Thyroid gland (tissue), 4 donors: ENCODE measurements at places on chromosomes 12 and 14.

DNA sequence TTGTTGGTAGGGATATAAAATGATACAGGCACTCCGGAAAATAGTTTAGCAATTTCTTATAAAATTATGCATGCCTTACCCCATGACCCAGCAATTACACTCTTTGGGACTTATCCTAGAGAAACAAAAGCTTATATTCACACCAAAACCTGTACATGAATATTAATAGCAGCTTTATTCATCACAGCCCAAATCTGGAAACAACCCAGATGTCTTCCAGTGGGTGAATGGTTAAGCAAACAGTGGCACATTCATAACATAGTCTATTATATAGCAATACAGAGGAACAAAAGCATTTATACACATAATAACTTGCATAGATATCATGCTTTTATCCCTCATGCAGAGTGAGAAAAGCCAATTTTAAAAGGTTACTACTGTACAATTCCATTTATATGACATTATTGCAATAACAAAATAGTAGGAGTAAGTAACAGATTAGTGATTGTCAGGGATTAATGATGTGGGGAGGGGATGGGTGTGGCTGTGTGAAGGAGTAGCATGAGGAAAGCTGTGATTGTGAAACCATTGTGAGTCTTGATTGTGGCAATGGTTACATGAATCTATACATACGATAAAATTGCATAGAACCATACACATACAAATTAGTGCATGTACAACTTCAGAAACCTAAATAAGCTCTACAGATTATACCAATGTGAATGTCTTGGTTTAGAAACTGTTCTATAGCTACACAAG is 363.1 kb upstream of the OR4E1 start:
- DNase-seq: no peak

DNA sequence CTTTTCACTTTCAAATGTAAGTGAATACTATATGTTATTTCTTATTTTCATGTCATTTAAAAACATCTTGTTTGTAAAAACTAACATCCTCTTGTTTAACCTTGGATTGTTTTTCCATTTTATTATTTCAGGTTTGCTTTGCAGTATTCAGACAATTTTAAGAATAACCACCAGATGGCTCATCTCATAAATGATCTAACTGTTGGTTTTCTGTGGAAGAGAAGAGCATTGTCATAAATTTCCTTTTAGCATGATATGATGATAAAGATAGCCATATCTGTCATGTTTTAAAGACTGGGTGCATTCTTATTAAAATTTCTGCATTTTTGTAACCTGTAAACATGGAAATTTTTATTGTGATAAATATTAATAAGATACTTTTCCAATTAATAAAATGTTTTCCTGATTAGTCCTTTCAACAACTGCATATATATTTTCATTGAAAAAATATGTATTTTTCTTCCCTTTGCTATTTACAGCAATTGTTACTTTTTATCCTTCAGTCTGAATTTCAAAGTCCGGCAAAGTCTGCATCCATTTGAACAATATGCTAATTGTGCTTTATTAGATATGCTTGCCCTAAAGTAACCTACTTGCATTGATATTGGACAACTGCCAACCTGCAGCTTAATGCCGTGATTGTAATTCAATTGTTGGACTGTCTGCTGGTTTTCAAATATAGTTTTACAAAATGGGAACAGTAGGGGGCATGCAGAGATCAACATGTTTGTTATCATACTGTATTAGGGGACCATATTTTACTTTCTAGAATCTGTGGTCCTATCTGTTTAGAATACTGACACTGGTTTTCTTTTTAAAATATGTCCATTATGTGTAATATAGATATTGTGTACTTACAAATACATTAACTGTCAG is 163.4 kb downstream of the GARIN6 start:
- DNase-seq: no peak

DNA sequence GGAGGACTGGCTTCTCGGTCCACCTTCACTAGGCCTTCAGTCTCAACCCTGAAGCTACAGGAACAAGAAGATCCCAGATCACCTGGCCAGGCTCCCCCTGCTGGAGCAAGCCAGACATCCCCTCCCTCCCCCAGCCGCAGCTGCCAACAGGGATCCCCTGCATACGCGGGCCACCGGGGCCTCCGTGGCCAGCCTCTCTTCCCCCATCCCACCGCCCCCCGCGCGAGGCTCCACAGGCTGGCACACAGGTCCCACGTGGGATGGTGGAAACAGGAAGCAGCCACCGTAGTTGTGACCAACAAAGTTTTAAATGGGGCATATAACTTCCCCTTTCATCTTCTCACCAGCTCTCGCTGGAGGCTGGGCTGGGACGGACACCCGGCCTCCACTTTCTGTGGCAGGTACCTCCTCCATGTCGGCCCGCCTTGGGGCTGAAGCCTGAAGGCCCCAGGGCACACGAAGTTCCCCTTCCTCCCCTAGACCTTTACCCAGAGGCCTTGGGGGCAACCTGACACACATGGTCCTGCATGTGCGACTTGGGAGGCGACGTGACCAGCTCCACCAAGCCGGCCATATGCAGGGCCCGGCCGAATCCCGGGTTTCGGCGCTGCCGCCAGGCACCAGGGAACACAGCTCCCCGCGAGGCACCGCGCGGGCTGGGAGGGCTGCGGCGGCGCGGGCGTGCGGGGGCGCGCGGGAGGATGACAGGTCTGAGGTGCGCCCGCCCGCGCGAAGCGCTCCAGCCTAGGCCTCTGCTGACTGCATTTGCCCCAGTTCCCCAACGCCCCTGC is 44.4 kb upstream of the PNMA1 start:
- DNase-seq: peak; percentile 83

DNA sequence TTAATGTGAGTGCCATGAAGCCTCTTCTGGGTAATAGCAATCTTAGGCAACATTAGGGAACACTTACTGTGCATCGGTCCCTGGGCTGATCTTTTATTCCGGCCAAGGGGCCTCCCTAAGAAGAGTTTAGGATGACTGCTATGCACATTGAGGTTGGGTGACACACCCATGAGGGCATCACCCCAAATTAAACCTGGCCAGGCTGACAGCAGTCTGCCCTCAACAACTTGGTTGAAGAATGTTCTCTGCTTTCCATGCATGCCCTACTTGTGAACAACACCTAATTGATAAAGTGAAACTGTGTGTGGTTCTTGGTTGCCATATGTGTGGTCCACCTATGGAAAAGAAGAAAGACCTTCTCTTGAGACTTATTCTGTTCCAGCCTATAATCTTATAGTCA is 1098.0 kb downstream of the BCL11B start:
- DNase-seq: no peak

GRCh38 chr14:57317248-57317833 is 48.6 kb downstream of the AP5M1 start:
- DNase-seq: peak; percentile 68

DNA sequence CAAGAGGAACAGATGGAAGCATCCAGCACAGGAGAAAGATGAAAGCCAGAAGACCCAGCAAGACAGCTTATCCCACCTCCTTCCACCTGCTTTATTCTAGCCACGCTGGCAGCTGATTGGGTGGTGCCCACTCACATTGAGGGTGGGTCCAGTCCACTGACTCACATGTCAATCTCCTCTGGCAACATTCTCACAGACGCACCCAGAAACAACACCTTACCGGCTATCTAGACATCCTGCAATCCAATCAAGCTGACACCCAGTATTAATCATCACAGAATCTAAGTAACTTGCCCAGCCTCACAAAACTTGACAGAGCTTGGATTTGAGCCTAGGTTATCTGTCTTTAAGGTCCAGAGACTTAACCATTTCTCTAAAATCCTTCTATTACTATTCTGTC is 208.9 kb downstream of the PAH start:
- DNase-seq: no peak

- peak; percentile 67 for DNase-seq
Measured at GRCh38 chr12:51341251-51342007, 5.0 kb downstream of the CELA1 start.

DNA sequence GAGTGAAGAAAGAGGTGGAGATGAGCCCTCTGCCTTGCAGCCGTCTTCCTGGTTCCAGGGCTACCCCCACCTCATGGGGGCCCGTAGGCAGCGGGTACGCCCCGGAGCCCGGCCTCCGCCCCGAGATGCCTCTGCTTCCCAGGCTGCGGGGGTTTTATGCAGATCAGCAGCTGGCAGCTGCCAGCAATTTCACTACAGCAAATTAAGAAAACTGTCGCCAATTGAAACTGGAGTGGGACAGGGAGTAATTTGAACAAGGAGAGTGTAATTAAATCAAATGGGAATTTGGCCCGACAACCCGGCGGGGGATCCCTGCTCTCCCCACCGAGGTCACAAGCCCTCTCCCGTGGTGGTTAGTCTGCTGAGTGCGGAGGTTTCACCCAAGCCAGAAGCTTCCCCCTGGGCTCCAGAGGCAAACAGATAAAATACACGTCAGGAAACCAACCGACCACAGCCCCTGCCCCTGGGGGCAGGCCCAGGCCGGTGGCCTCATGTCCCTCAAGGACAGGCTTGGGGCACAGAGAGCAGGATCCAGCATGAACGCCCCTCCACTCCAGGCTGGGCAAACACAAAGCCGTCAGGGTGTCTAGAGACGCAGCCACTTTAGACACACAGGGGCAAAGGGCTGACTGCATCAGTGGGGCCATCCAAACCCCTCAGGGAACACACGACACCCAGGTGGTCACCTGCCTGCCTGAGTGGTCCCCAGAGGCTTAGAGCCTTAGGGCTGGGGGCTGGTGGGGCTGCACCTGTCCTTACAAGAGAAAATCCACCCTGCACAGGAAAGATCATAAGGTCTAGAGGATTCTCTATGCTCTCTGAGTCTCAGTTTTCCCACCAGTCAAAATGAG is 53.8 kb downstream of the TESC start:
- no peak for DNase-seq

- DNase-seq: peak; percentile 36
Measured at GRCh38 chr12:14885718-14886221, at the start of gene MGP. Gene MGP, minus strand, starts transcription at chr12:14885854. Its CDS starts 63 bp downstream, at chr12:14885791.

DNA sequence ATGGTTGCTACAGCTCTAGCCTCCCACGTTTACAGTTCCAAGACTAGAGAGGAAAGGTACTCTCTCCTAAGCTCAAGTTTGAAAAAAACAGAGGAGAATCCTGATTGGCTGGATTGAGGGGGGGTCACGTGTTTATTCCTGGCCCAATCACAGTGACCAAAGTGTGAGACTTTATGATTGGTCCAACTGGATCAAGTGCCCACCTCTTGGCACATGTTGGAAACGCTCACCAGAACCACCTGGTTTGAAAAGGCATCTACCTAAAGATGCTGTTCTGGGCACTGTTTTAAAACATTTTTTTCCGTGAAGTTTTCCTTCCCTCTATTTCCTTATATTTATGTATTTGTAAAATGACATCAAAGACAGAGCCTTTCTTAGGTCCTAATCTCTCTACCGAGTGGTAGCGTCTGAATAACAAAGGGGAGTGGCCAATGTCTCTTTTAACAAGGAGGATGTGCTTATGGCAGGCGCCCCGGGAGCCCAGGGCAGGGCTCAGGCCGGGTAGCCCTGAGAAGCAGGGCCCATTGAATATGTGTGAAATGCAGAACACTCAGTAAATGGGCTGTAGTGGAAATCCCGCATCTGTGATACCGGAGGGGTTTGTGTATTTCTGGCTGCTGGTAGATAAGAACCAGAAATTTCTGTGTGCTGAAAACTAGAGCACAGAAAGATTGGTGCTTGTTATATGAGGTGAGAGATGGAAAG is 146.2 kb downstream of the ATP23 start:
- no peak for DNase-seq

DNA sequence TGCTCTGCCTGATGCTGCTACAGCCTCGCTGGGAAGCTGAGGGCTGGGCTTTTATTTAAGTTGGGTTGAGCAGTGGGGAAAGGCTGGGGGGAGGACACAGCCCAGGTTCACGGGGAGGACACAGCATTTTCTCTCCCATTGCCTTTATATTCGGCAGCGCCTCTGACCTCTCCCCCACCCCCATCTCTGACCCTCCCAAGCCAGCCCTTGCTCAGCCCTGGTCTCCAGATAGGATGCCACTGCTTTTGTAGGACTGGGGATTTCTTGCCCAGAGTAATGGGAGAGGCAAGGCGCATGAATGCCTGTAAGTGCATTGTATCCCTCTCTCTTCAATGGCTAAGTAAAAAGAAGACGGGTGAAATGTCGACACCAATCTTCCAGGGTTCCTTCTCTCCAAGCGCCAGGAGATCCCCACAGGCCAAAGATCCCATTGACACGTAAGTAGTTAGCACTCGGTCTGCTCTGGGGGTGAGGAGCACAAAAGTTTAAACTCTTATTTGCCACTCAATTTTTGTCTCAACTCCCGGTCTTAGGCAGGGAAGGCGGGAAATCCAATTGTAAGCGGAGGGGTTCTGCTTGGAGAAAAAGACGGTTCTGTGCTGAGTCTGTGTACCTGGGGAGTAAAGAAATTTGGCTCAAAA is 4.6 kb downstream of the HOXC4 start:
- no peak for DNase-seq

GRCh38 chr12:8991371-8992345 is 2.3 kb downstream of the KLRG1 start:
- no peak for DNase-seq

DNA sequence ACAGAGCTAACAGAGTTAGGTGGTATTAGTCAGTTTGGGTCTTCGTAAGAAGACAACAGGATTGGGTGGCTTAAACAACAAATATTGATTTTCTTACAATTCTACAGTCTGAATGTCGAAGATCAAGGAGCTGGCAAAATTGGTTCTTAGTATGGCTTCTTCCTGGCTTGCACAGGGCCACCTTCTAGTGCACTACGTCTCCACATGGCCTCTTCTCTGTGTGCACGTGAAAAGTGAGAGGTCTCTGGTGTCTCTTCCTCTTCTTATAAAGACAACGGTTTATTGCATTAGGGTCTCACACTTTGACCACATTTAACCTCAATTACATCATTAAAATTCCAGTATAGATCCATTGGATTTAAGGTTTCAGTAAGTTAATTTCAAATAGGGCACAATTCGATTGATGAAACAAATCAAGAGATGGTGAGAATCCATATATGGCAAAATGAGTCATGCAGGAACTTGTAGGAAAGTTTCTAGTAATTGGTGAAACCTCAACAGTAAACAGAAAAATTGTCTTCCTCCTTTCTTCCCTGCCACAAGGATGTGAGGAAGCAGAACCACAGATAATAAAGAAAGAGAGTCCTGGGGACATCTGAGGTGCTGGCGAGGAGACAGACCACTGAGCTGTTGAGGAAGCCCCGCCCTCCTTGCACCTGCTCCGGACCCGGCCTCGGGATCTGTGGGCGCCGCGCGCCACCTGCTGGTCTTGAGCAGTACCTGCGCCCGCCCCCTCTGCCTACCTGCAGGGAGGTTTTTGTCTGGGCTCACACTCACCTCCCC is 846.7 kb downstream of the TMEM121 start:
- DNase-seq: peak; percentile 9

DNA sequence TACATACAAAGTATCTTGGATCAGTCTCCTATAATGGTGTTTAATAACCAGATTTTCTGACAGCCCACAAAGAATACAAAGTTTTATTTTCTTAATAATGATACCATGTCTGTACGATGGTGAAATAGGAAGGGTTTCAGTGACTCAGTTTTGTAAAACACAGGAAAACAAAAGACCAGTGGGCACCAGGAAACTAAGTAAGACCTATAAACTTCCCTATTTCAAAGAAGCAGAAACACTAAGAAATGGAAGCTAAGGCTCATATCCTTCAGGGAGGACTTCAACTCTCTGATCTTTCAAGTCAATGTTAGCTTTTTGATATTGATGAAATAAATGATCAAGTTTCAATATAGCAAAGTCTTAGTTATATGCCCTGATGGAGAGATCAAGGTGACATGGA is 196.0 kb downstream of the DUSP6 start:
- no peak for DNase-seq

- no peak for DNase-seq
Measured at GRCh38 chr12:65532162-65532561, 253.7 kb downstream of the MSRB3 start.
